NCI-H1417 (cell line): ENCODE measurements at places on chromosomes 7 and 10.

DNA sequence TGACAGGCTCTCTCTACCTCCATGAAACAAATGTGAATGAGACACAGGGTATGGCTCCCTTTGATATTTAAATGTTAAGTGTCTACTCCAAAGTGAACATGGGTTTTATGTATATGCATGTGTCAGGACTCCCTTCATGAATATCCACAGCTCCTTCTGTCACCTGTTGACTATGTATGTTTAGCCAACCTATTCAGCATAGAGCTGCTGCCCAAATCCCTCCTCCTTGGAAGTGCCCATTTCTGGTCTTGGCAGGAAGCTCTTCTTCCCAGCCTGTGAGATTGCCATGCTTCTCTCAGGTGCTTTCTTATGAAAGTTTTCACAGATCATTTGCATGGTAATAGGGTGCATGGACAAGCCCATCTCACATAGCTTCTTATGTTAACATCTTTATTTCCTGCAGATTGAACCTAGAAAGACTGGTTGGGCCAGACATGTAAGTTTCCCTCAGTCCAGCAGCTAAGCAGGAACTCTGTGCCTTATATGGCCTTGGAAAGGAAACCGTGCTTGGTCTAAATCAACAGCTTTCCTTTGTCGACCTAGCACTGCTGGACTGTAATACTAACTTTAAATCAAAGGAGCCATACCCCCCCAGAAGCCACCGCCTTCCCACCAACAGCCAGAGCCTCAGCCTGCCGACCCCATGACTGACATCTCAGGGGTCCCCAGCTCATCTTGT is 288.9 kb downstream of the ADARB2 start:
- no peak for DNase-seq

DNA sequence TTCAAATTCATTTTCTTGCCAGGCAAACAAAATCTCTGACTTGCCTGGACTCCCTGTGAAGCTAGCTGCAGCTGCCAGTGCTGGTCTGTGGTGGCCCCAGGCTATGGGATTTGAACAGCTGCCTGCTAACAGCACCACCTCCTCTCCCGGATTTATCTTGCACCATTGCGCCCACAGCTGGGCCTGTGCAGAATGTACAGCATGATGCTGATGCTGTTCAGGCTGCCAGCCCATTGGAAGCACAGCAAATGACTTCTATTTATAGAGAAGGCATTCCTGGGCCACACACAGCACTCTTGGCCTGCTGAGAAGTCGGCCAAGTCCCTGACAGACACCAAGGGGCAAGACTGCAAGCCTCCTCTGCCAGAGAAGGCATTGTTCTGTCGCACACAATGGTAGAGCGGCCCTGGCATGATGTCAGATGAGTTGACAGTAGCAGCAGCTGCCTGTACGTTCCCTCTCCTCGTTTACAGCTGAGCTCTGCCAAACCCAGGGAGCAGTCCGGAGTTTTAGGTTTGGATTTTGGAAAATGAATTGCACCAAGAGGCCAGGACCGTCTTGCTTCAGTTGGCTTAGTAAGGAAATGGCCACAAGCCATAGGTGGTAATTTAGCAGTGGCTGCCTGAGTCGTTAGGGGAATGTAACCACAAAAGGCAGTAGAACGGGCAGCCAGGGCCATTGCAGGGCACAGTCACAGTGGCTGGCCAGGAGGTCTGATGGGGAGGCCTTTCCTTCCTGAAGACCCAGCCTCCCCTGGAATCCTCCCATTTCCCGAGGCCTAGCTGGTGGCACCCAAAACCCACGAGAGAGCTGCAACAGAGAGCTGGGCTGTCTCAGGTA is 38.5 kb downstream of the MTURN start:
- peak; percentile 60 for DNase-seq

GRCh38 chr10:102243309-102243708 is 2.0 kb upstream of the PITX3 start:
- DNase-seq, result no peak

- no peak for DNase-seq
These were observed 13.7 kb upstream of the KBTBD2 start for GRCh38 chr7:32905175-32905662.

GRCh38 chr7:114943530-114943929 is 21.6 kb downstream of the MDFIC start:
- DNase-seq, result no peak
